AG04450 (cell line): ENCODE measurements at places on chromosomes 12 and 14. TPM values are rescaled to one million over a fixed set of nuclear protein-coding genes. Genes with fewer than 3 reads are reported as not detected.

GRCh38 chr12:46523446-46523845 lies 150.9 kb upstream of the SLC38A2 start:
- DNase-seq = no peak

DNA sequence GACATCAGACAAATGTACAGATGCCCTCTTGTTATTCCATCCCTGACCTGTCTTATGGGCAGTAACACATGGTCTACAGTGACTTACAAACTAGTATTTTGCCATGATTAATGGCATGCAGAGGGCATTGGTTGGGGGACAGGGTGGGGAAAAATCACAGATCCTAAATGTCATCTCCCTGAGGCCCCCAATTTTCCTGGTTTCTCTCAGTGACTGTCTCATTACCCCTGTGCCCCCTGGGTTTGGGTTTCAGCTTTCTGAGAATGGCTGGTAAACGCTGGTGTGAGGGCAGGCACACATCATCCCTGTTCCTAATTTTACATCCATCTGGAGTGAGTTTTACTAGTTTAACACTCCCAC lies 10.1 kb downstream of the KRT76 start:
- DNase-seq = no peak

KCNC2 gene
- not detected in 2 replicates for polyA plus RNA-seq

KIAA0586 gene
- polyA plus RNA-seq = 15.7 and 24.6 TPM in 2 replicates

PSMB11 gene
- not detected in 2 replicates for polyA plus RNA-seq
